ENCODE measurements at places on chromosomes 11 and 22. TPM values are rescaled to one million over a fixed set of nuclear protein-coding genes. Genes with fewer than 3 reads are reported as not detected.

DNA sequence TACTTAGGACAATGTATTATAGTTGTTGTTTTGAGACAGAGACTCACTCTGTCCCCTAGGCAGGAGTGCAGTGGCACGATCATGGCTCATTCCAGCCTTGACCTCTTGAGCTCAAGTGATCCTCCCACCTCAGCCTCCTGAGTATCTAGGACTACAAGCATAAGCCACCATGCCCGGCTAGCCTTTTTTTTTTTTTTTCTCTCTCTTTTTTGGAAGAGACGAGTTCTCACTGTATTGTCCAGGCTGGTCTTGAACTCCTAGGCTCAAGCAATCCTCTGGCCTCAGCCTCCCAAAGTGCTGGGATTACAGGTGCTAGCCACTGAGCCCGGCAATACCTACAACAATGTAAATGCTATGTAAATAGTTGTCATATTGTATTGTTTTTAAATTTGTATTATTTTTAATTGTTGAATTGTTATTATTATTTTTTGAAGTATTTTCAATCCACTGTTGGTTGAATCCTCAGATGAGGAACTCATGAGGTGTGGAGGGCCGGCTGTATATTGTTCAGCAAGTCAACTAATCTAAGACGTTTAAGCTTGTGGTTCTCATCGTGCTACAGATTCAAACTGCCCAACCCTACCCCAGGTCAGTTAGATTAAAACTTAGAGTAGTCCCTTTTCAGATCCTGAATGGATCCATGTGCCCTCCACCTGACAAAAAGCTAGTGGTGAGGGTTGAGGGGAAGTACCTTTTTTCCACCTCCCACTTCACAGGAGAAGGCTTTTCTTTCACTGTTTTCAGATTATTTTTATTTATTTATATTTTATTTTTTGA lies 11.9 kb upstream of the ZNF280A start:
- no peak for DNase-seq

Gene PAMR1
- 4.5 TPM for total RNA-seq

GRCh38 chr11:128532016-128532571 lies 55.3 kb downstream of the ETS1 start:
- DNase-seq: no peak

- no peak for DNase-seq
Observed at GRCh38 chr11:3631331-3631730, 10.5 kb downstream of the ART5 start.

- no peak for DNase-seq
Observed at GRCh38 chr11:16743478-16743877, 5.0 kb downstream of the C11orf58 start.

Gene SMIM35
- total RNA-seq: not detected

GRCh38 chr22:22357024-22357883 lies 112.7 kb downstream of the VPREB1 start:
- no peak for DNase-seq

GRCh38 chr22:43955883-43956782 lies 891 bp downstream of the SAMM50 start:
- no peak for DNase-seq

DNA sequence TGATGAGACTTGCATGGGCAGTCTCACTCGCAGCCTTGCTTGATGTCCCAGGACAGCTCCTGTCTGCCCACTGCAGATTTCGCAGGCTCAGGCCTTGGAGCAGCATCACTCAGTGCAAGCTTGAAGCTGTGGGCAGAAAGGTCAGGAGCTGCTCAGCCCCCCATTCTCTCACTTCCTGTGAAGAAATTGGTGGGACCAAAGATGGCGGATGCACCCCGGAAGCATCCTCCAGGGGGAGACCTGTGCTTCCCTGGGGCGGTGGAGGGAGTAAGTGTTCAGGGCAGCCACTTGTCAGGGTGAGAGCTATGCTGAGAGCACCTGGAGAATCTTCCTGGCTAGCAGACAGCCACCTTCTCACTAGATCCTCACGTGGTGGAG lies 11.3 kb downstream of the PLAAT2 start:
- no peak for DNase-seq

DNA sequence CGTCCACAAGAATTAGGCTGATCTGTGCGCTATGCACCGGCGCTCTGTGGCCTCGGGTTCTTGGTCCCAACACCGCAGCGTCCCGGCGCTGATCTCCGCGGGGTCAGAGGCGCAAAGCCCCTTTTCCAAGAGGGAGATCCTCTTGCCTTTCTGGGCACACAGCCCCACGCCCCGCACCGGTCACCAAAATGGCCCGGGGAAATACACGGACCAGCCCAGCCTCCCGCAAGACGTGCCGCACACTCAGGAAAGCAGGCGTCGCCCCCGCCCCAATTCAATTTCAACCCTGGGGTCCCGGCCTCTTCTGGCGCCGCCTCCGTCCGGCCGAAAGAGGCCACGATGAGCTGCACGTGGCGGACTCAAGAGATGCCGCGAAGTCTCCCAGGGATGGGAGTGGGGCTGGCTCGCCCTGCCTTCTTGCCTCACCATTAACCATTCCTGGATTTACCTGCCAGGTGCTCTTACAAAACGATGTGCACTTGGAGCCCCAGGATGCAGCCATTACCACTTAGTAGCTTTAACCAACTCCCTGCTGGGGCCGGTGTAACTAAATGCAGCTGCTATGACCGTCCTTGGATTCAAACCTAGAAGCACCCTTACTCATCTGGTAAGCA lies 10.5 kb downstream of the PIWIL3 start:
- no peak for DNase-seq

DNA sequence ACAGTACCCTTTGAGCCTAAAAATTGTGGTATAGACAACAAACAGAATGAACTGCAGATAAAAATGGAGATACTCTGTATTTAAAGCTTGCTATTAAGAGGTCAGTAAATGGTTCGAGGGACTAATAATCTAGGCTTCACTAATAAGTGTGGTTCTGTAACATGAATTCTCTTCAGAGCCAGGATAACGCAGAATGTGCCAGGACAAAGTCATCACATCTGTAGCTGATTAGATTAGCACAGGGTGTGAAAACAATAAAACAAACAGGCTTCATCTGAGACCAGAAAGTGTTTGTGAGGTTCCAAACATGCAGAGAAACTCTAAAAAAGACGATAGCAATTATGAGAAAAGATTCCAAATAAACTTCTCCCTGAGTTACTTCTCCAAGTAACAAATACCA lies 89.1 kb upstream of the LUZP2 start:
- DNase-seq: no peak

- DNase-seq: no peak
Observed at GRCh38 chr22:46815896-46816731, 53.7 kb downstream of the TBC1D22A start.

Gene FXYD6
- 28.0 TPM for total RNA-seq

- peak; percentile 60 for DNase-seq
Observed at GRCh38 chr11:68997124-68997994, 15.7 kb downstream of the MRGPRF start.

Gene OR8G1
- not detected for total RNA-seq

Gene YPEL4
- total RNA-seq: 0.59 TPM

Gene MRGPRE
- total RNA-seq: 0.38 TPM

- DNase-seq: no peak
Observed at GRCh38 chr11:17867341-17867740, 132.8 kb downstream of the KCNC1 start.

- DNase-seq: no peak
Observed at GRCh38 chr22:17797721-17798559, 23.7 kb upstream of the BID start.

DNA sequence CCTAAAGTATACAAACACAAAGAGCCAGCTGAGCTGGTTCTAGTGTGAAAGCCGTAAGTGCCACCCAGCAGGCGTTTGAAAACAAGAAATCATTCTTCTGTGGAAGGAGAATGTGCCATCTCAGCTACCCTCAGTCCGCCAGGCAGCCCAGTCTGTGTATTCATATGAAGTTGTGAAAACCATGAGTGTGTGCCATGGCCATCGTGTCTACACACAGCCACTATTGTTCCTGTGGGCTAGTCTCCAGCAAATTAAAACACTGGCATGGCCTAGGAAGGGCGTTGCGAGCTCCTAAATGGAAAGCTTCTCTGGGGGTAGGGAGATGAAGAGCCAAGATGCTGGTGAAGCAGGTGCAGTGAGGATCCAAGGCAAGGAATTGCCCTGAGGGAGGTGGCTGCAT lies 51.5 kb upstream of the HORMAD2 start:
- DNase-seq: no peak

DNA sequence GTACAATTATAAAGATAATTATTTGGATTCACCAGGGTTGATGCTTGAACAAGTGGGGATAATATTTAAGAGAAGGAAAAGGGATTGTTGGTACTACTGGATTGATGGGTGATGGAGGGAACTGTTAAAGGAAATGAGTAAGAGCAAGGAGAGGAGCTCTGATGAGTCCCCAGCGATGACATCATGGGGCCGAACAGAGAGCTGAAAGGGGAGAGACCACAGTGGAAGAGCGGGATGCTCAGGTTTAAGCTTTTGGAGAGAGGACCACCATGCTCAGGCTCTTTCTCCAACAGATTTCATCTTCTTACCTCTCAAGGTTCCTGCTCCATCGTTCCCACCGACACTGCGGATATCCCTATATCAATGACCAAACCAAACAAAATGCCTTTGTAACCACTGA lies 568.7 kb downstream of the ETS1 start:
- no peak for DNase-seq
